ENCODE measurements at places on chromosomes 16 and 17.
A peak's percentile ranks its signal among the peaks of the same experiment; 100 is the strongest.

- no peak for DNase-seq
These were observed 80.7 kb downstream of the SNX29 start for GRCh38 chr16:12057266-12057665.

DNA sequence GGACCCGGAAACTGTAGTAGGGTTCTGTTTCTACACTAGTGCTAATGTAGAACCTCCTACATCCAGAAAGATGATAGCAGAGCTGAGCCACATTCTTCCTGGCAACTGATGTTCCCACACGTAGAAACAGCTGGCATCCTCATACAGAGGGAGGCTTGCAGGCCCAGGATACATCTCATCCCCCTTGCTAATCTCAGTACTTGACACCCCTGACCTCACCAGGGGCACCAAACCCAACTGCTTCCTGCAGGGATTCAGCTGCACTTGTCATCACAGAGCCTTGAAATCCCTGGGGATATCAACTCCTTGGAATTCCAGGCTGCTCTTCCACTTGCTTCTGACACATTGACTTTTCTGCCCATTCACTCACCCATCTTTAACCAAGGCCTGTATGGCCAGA is 75.2 kb upstream of the HSBP1 start:
- no peak for DNase-seq

DNA sequence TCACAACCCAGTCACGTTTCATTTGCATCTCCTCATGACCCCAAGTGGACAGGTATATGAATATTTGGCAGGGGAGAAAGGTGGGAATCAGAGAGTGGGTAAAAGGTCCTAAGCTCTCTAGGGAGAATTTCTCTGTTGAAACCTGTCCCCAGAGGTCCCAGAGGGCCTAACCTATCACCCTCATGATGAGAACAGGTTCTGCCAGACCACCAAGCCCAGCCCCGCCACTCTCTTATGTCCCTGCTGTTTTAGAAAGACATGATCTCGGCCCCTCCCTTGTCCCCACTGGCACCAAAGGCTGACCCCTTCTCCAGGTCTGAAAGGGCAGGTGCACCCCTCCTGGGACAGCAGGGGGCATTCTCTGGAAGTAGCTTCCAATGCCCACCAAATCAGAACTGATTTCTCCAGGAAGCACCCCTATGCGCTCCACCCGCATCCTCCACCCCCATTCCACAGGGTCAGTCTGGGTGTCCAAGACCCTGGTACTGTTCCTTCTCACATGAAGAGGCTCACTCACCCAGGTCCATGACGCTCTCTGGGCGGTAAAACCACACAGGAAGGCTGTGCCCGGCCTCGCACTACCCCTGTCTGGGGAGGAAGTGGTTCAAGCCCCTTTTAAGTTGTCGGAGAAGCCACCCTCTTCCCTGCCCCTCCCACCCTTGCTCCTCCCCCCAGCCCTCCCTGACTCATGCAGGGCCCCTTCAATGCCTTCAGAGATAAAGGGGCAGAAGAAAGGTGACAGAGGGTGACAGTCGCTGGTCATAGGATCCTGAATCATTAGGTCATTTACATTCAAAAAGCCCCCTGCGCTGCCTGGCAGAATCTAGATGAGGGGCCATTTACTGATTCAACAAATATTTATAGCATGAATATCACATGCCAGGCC is at the start of gene CCR7:
TSS of gene CCR7 (minus strand) at position 590 of the 886 bp plus-strand sequence. CDS start at position 527, 63 bp downstream.
- no peak for DNase-seq

GRCh38 chr17:17062866-17063265 is 20.6 kb downstream of the MPRIP start:
- no peak for DNase-seq

DNA sequence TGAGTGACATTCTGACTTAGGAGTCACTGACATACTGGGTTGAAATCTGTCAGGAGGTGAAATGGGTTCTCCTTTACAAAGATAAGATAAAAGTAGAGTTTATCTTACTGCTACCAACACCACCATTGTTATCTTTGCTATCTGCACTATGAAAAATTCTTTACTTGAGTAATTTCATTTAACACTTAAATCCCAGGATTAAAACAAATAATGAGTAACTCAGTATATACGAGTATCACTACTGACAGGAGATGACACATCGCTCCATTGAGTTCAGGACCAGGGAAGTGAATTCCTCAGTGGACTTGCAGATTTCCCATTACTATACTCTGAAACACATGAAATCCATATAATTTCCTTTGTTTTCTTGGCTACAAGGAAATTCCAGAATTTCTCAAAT is 242.1 kb upstream of the NLRP1 start:
- DNase-seq = no peak

GRCh38 chr16:59385959-59386358 is 651.8 kb upstream of the GOT2 start:
- DNase-seq = no peak

DNA sequence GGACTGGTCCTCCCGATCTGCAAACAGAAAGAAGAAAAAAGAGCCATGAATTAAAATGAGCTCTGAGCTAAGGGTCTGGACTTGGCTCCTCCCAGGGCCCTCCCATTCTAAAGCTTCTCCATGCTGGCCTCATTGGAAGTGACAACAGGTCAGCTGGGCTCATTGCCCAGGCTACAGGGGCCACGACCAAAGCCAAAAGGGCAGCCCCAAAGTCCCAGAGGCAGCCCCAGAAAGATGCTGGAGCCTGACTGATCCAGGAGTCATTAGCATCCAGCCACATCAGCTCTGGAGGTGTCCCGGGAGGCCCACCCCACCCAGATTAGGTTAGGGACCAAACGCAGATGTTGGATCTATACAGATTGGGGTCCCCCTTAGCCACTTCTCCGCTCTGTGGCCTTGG is 58.2 kb downstream of the MYH11 start:
- no peak for DNase-seq

GRCh38 chr17:2251098-2251497 is 52.5 kb downstream of the SMG6 start:
- DNase-seq = no peak

GRCh38 chr16:79409978-79410377 is 190.6 kb downstream of the MAF start:
- DNase-seq = no peak

GRCh38 chr17:81291662-81292061 is 3.4 kb downstream of the SLC38A10 start:
- DNase-seq = peak; percentile 86

DNA sequence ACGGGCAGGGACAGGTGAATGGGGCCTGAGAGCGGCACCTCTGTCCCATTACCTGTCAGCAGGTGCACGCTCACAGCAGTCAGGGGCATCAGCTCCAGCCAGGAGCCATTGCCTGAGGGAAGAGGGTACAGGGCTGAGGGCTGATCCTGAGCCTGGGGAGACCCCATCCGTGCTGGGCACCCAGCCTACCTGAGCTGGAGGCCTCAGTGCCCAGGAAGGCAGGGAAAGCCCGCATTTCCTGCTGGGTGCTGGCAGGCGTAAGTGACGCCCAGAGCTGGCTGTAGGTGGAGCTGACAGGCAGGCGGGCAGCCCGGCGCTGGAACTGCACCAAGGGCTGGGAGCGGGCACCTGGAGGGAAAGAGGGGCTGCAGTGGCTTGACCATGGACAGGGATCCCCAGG is 7.4 kb downstream of the FAM171A2 start:
- no peak for DNase-seq

GRCh38 chr17:227946-228615 is 46.6 kb upstream of the DOC2B start:
- DNase-seq = no peak

DNA sequence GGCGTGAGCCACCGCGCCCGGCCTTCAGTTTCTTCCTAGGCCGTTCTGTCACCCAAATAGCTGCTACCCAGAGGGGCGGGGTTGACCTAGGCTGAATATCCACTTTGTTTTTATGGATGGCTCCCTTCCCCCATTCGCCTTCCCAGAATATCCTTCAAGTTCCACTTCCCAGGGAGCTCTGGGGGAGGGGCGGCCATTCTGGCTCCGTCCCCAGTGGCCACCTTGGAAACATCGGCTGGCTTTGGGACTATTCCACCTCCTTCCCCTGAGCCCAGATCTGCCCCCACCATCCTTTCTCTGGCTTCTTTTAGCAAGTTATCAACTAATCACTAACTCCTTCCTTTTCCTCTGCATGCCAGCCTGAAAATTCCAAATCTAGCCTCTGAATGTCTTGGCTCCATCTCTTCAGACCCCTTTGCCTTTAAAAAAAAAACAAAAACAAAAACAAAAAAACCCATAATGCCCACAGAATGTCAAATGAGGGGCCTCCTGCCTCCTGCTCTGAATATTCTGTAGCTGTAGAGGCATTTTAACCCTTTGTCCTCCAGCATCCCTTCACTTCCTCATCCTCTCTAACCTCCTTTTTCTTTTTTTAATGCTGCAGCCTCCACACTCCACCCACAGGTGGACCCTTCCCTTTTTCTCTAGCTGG is 6.4 kb downstream of the ATP1B2 start:
- no peak for DNase-seq

All from D721Med (cell line).